ENCODE measurements at places on chromosomes 12 and 14.

GRCh38 chr12:120495186-120495730 lies 655 bp upstream of the DYNLL1 start:
- no peak for DNase-seq

GRCh38 chr12:76874491-76875190 lies 4.2 kb downstream of the CSRP2 start:
- DNase-seq, result no peak

- no peak for DNase-seq
Observed at GRCh38 chr14:81209167-81209836, 11.5 kb downstream of the GTF2A1 start.

GRCh38 chr12:6367969-6368892 lies 7.1 kb downstream of the SCNN1A start:
- no peak for DNase-seq

DNA sequence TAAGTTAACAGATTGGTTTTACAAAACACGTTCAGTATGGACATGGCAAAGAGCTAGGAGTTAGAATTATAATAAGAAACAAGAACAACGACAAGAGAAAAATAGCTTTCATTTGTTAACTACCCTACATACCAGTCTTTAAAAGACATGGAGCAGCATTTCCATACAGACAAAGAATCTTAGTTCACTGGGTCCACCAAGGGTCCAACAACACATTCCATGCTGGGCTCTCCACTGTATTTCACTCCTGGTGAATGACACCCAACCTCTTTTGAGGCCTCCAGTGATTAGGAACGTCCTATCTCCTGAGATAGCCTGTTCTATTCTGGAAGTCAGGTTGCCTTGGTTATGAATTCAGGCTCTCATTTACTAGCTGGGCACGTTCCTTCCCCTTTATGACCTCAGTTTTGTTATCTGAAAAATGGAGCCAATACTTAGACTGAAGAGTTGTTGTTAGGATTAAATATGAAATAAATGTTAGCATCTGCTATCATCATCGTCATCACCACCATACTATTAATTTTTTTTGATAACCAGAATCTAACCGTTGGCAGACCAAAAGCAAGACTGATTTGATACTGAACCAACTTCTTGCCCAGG lies 37.7 kb downstream of the C12orf75 start:
- no peak for DNase-seq

GRCh38 chr12:40727774-40728483 lies 35.7 kb downstream of the CNTN1 start:
- no peak for DNase-seq

DNA sequence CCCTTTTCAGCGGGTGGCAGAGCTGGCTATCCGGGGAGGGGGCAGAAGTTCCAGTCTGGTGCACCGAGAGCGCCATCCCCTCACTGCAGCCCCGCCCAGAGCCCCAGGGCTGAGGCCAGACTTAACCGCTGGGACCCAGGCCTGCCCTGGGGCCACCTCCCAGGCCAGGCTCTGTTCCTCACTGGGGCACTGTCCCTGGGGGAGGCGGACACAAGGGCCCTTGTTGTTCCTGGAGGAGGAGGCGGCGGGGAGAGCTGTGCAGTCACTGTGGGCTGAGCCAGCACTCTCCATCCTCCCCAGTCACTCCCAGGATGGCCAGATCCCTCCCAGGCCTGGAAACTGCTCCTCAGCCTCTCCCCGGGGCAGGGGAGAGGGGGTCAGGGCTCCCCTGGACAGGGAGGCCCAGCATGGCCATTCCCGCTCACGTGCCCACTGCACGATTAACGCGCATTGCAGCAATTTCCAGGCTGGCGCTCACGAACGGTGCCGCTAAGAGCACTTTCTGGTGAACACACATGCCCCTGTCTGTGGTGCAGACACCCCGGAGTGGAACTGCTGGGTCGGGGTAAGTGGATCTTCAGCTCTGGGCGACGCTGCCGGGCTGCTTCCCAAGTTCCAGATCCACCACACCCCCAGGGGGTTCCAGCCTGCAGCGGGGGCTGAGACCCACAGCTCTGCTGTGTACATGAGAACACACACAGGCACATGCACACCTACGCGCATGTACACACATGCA lies 89.8 kb upstream of the SFSWAP start:
- no peak for DNase-seq

DNA sequence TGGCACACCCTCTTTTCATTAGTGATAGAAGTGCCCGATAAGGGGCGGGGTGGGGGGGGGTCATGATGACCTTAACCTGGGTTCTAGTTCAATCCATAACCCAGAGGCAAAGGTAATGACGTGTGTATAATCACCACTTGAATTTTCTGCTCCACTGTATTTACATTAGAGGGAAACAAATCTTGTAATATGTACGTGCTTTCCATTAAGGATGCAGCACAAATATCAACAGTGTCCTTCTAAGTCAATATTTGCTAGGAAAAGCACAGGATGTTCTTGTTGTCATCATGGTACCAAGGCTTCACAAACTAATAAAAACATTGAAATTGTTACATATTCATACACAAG lies 121.2 kb upstream of the SLC38A2 start:
- no peak for DNase-seq

GRCh38 chr12:55816881-55817344 lies 611 bp downstream of the SARNP start:
- DNase-seq, result no peak

DNA sequence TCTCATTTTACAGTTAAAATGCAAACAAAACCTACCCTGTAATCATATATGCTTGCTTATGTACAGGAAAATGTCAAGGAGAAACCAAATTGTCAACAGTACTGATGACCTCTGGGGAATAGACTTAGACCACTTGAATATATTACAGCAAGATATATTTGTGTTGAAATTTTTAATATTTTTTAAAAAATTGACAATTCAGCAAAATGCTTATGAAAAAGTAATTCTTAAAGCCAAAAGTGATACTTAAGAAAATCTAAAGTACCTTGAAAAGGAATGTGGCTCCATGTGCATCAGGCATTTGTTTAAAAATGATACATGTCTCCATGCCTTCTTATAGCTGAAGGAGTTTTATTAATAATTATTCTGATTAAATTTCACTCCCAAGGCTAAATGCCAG lies 49.2 kb downstream of the PTPN21 start:
- peak; percentile 10 for DNase-seq

- no peak for DNase-seq
Observed at GRCh38 chr14:56211844-56212243, 93.6 kb downstream of the PELI2 start.

- no peak for DNase-seq
Observed at GRCh38 chr12:52975204-52975603, 26.3 kb downstream of the KRT18 start.

DNA sequence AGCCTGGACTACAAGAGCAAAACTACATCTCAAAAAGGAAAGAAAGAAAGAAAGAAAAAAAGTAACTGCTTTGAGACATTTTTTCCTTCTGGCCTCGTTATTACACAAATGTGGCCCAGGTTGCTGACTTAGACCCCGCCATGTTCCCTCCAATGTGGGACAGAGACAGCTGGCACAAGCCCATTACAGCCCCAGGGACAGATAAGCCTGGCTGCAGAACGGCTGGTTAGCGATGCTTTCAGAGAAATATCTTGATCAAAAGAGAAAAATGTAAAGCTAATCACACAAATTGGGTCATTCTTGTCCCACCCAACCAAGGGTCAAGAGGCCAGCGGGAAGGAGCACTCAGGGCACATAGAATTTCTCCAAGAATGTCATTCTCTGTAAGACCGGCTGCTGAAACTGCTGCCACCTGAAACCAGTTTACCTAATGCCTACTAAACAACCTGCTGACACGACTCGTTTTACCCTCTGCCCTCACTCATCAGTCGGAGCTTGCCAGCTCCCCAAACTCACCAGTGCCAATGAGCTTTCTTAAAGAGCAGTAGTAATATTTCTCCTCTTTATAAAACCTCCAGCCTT lies 63.1 kb downstream of the TNFAIP2 start:
- DNase-seq, result no peak

GRCh38 chr12:68416826-68417225 lies 84.7 kb upstream of the MDM1 start:
- no peak for DNase-seq

GRCh38 chr12:77992760-77993159 lies 162.1 kb downstream of the NAV3 start:
- no peak for DNase-seq

GRCh38 chr12:132766380-132767085 lies 4.9 kb upstream of the ANKLE2 start:
- no peak for DNase-seq

DNA sequence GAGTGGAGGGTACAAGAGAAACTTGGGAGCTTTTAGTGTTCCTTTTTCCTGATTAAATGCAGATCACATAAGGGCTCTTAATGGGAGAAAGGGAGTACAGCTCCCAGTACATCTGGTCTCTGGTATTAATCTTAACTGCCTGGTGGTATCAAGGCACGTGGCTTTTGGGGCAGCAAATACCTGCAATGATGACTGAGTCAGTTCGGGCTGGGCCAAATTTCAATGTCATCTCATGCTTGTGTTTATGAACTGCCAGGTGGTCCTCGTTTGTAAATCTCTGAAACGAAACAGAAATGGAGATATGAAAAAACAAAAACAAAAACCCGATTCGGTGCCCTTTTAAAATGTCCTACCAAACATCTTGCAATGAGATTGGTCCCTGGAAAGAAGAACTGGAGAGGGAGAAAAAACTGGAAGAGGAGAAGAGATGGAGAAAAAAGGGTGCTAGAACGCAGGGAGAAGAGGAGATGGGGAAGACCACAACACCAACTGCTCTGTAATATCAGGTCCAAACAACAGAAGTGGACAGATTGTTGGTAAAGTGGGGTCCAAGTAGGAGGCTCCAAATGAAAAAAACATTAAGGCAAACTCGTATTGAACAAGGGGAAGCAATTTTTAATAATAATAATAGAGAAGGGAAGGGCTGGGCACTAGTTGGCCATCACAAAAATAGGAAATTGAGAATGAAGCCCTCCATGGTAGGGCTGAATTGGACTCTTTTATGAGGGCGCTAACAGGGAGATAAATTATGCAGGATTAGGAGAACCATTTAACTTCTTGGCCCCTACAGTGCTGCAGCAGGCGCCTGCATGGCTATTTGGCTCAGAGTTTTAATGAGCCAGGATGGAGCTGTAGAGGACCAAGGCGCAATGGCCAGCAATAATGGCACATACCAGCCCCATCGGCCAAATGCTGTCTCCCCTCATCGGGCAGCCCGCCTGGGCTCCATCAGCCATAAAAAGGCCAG lies 45.4 kb upstream of the NPFF start:
- DNase-seq, result no peak
